Thymus (tissue), 14 donors: ENCODE measurements at places on chromosomes 13 and 19.

- DNase-seq, result no peak
These were observed 42.2 kb downstream of the IFT88 start for GRCh38 chr13:20609145-20609544.

- no peak for DNase-seq
These were observed 3.8 kb downstream of the SBSN start for GRCh38 chr19:35524181-35524837.

- DNase-seq, result no peak
These were observed 534 bp upstream of the HPN start for GRCh38 chr19:35040826-35041547.

GRCh38 chr19:49895566-49896297 lies 955 bp downstream of the IL4I1 start:
- no peak for DNase-seq
